ENCODE measurements at places on chromosomes 16 and 17.

- no peak for DNase-seq
Measured at GRCh38 chr17:78939615-78940014, 14.4 kb upstream of the TIMP2 start.

DNA sequence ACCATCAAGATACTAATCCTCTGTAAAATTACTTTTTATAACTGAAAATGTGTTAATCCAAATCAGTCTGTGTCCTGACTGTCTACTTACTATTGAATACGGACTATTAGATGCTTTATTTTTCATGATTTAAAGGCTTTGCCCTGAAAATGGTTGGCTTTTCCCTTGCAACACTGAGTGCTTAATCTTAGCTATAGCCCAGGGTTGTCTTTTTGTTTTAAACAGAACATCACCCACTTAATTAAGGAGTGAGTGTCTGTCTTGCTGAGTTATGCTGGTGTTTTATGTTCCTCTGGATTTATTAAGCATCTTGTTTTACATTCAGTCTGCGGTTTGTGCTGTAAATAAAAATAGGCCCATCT is 11.0 kb downstream of the FTO start:
- no peak for DNase-seq

DNA sequence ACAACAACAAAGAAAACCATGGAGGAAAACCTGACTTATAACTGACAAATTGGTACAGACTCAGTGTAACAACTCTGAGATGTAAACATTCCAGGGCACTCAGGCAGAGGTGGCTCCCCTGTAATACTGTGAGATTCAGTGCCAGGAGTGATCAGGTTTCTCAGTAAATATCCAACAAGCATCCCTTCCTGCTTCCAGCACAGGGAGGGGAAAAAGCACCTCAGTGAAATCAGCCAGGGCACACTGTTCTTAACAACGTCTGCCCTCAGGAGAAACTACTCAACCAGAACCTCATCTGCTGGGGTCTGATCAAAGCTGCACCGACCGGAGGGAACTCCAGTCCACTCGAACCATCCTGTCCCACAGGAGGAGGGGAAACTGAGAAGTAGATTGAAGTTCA is 52.3 kb downstream of the AMFR start:
- DNase-seq: no peak

- DNase-seq: no peak
Measured at GRCh38 chr17:13729466-13730134, 127.9 kb upstream of the HS3ST3A1 start.

GRCh38 chr17:45320931-45321461 is 4.2 kb upstream of the MAP3K14 start:
- DNase-seq: peak; percentile 41

DNA sequence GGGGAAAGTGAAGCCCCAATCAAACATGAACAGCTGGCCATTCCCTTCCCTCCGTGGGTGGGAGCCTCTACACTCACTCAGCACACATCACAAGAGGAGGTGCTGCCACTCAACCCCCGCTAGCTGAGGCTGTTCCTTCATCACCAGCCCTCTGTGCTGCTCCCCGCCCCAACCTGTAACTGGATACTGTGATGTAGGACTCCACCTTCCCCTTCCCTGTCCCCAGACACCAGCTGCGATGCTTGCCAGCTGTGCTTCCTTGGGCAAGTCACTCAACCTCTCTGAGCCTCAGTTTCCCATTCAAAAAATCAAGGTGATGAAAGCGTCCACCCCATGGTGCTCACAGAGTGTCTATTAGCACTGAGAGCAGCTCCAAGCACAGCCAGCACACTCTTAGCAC is 273.2 kb downstream of the MRTFB start:
- DNase-seq: no peak

DNA sequence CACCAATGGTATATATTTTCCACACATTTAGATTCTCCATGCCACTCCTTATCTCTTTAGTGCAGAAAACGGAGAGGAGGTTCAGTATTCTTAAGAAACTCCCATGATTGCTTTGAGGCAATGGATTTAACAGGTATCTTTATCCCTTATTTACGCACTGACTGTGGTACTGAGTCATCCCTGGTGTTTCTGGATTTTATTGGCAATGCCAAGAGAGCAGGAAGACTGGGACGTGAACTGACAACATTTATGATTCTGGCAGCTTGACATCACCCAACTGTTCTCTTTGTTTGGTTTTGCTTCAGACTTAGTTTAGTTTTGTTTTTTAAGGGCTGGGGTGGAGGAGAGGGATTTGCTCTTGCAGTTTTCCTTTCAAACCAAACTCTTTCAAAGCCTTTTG is 131.4 kb downstream of the WWOX start:
- DNase-seq: no peak

DNA sequence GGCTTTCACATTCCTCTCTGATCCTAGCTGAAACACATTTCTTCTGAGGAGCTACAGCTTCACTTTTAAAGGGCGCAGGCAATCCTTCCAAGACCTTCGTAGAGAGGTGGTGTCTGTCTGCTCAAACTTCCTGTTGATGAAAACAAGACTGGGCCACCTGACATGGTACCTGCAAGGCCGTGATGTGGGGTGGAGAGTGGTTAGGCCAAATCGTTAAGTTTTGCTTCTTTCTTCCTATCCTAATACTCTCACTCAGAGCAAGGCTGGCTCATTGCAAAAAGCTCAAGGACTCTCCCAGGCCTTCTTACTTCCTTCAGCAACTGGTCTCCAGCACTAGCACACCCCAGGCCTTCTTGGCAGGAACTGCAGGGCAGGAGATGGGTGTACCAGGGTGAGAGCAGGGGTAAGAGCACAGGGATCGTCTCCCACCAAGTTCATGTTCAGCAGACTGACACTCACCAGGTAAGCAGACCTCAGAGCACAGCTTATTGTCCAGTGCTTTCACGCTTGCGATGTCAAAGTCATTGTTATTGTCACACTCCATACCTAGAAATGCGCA is 10.9 kb upstream of the FOXJ1 start:
- DNase-seq: no peak

- no peak for DNase-seq
Measured at GRCh38 chr17:76670718-76671122, 27.2 kb upstream of the ST6GALNAC1 start.

GRCh38 chr17:40791787-40792436 is 7.8 kb downstream of the KRT28 start:
- DNase-seq: peak; percentile 10

All from hematopoietic multipotent progenitor cell treated with erythropoietin and hydrocortisone succinate and interleukin-3 and kit ligand, for 8 days (in vitro differentiated cells).